GM12864 (cell line): ENCODE measurements at places on chromosomes 11 and 22.

DNA sequence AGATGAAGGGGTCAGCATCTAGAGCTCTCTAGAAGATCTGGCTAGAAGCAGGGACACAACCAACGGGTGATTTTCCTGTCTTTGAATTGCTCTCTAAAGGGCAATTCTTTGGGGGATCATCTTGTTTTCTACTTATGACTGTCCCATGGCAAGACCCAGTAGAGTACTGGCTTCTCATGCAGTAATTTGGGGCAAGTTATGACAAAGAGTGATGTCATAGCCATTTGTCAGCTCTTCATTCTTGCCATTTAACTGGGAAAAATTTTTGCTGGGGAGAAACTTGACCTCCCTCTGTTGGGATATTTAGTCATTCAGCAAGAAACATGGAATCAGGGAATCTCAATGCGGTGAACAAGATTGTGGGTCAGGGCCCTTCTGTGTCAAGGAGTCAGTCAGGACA, 80.4 kb downstream of the SLC1A2 start:
- DNase-seq, result no peak

GRCh38 chr22:37068859-37069258, 17.3 kb downstream of the KCTD17 start:
- no peak for DNase-seq

- no peak for DNase-seq
Observed at GRCh38 chr11:2260491-2261364, 9.7 kb downstream of the ASCL2 start.

DNA sequence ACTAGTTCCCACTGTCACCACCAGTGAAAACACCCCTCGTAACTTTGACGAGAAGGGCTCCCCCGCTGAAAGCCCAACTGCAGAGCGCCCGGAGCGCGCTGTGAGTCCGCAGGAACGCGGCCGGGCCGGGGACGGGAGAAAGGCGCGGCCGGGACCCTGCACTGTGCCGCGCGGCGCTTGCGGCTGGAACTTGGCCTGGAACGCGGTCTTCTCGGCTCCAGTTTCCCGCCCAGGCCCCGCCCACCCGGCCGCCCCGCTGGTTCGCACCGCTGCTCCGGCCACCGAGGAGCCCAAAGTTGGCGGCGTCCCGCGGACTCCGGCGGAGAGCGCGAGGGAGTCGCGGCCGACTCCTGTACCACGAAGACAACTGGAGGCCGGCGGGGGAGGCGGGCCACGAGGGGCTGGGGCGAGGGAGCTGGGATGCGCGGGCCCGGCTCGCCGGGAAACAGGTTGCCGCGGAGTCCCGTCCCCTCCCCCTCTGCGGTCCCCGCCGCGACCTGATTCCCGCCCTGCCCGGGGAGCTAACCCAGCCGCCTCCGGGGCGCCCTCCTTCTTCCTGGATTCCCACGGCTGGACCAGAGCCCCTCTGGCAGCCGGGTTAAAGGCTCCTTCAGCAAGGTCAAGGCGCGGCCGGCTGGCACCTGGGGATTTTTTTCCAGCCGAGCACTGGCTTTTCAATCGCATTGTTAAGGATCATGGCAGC, 3.4 kb downstream of the TENM4 start:
- no peak for DNase-seq

GRCh38 chr11:60455531-60456042, at the start of gene MS4A1:
MS4A1 (plus strand) TSS chr11:60455847; CDS start chr11:60462375, 6,528 bp downstream.
- DNase-seq, result peak; percentile 92

GRCh38 chr11:532527-532985, 2.8 kb downstream of the HRAS start:
- no peak for DNase-seq

GRCh38 chr11:104130161-104130560, 33.8 kb downstream of the PDGFD start:
- DNase-seq, result no peak

GRCh38 chr11:59088162-59088561, 2.1 kb downstream of the GLYATL1B start:
- DNase-seq, result no peak
